ENCODE measurements at places on chromosomes 5 and 9. TPM values are rescaled to one million over a fixed set of nuclear protein-coding genes. Genes with fewer than 3 reads are reported as not detected.

Gene BOD1
- total RNA-seq: 47.0 TPM

Gene GABRB2
- not detected for total RNA-seq

Gene SPINK13
- not detected for total RNA-seq

Gene ZDHHC12
- 5.4 TPM for total RNA-seq

Gene PCDHGB6
- 6.2 TPM for total RNA-seq

Gene IFNA21
- not detected for total RNA-seq

Gene CER1
- total RNA-seq: not detected

Gene ELP1
- 20.1 TPM for total RNA-seq

Gene PCDHA11
- not detected for total RNA-seq

Gene MELK
- total RNA-seq: 0.48 TPM

Gene GNA14
- total RNA-seq: 1.9 TPM

Gene IFNA5
- not detected for total RNA-seq

DNA sequence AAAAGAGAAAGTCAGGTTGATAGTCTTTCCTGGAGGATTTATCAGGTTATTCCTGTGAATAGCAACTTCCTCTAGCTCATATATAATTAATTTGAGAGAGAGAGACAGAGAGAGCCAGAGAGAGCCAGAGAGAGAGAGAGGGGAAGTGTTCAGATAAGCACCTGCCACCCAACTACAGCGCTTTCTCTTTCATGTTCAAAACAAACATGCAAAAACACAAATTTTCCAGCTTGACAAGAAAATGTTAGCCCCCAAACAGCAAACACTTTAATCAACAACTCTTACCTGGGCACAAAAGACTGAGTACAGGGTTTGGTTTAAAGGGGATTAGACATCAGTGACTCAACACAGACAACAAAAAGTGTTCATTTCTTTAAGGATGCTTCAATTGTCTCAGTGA, 61.7 kb upstream of the PLPP6 start:
- no peak for DNase-seq

GRCh38 chr5:144144956-144145751, 25.3 kb downstream of the YIPF5 start:
- no peak for DNase-seq

DNA sequence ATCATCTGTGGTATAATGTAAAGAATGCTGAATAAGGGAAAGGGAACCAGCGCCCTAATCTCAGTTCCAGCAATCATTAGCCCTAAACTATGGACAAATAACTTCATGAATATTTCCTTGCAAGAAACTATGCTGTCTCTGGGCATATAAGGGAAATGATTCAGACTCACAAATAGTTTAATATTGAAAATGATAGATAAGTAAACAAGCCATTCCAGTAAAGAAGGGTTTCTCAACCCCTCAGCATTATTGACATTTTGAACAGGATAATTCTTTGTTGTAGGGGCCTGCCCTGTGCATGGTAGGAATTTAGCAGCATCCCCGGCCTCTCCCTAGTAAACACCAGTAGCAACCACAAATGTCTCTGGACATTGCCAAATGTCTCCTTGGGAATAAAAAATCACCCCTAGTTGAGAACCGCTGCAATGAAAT, 23.8 kb downstream of the C5 start:
- no peak for DNase-seq

DNA sequence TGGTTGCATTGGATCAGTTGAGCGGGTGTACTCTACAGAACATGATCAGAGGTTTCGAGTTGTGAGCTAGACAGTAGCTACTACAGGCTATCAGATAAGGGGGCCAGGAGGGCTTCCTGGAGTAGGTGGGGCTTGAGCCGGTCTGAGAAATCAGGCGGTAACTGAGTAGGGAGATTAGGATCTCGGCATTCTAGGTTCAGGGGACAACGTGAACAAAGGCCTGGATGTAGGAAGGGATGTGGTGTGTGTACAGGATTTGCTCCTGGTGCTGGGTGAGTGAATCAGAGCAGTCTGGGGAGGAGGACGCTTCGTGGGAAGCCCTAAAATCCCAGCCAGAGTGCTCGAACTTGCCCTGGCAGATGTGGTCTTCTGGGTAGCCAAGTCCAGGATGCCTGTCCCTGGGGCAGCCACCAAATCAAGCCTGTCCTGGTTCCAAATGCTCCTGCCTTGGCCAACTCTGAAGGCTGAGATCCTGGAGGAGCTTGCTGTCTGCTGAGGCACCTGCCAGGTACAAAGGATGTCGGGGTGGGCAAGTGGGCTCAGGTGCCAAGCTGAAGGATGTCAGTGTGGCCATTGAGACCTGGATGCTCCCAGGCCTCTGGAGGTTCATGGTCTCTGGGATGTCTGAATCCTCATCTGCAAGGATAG, 33.4 kb downstream of the STC2 start:
- no peak for DNase-seq

GRCh38 chr5:119708076-119708790, 78.9 kb downstream of the FAM170A start:
- no peak for DNase-seq

DNA sequence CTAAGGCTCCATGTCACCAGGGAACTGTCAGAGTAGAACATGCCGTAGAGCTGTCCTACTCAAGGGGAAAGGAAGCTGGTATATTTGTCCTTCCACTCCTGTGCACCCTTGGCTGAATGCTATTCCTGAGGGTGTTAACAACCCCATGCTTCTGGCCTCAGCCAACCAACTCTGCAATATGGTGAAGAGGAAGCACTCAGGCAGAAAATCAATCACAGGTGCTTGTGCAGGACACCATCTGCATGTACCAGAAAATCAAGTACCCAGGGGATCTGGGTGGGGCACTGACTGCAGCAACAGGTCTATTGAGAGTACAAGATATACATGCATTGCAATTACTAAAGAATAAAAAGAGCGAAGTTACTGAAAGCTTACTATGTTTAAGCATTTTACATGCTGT, 51.4 kb upstream of the NEK6 start:
- DNase-seq: no peak

DNA sequence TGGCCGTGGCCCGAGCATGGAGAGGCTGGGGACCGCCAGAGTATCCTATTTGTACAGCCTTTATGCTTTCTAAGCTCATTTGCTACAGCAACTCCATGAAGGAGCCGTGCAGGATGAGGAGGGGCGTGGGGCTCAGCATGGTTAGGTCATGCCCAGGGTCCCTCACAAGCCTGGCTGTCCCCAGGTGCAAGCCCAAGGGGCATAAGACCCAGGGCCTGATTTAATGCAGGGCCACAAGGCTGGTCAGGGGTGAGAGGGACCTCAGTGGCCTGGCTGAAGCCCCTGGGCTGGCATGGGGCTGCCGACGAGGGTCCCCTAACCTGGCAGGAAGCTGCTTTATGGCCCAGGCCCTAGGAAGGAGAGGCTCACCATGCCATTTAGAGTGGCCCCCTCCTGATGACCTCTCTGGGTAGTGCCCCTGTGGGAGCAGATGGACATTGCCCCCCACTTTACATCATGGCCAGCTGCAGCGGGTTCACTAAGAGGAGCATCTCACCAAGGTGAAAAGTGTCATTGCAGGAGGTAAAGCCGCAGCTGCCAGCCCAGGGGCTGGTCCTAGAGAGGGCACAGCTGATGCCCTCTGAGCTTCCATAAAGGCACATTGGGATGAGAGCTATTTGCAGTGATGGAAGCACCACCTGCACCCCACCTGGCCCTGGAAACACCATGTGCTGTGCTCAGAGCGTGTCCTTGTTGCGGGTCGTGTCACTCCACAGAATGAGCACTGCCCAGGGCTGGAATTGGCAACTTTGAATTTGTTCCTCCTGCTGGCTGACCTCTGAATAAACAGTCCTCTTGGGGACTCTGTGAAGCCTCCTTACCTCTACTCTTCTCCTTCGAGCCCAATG, 58.9 kb downstream of the ZNF618 start:
- no peak for DNase-seq

DNA sequence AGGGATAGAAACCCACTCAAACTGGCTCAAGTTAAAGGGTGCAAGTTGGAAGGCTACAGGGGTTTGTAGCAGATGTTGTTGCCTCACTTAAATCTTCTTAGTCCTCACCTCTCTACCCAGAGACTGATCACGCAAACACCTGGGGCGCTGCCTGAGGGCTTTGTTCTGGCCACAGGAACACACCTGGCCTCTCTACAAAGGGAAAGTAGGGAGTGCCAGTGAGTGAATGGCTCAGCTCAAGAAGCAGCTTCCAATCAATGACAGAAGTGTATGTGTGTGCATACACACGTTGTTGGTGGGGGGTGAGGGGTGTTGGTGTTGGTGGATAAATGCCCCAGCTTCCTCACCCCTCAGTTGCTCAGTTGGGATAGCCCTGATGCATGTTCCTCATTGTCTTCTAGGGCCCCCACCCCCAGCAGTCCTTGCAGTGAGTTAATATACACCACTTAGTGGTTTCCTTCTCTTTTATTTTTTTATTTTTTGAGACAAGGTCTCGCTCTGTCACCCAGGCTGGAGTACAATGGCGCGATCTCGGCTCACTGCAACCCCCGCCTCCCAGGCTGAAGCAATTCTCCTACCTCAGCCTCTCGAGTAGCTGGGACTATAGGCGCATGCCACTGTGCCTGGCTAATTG, 30.6 kb upstream of the CTNNA1 start:
- no peak for DNase-seq

DNA sequence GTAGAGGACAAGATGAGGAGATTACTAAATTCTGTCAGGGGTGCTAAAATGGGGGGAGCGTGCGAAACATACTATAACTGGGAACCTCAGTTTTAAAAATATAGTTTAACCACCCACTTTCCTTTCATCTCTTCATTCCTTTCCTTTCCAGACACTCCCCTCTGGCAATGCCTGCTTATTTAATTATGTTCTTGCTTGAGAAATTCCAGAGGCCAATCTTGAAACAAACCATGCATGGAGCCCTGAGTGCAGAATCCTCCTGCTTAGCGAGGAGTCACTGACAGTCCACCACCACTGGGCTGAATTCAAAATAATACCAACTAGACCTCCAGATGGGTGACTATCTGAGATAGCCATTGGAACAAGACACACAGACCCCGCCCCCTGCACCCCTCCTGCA, 29.7 kb upstream of the C9orf72 start:
- no peak for DNase-seq

- DNase-seq: peak; percentile 60
Observed at GRCh38 chr9:128310461-128310860, 11.8 kb downstream of the TRUB2 start.

DNA sequence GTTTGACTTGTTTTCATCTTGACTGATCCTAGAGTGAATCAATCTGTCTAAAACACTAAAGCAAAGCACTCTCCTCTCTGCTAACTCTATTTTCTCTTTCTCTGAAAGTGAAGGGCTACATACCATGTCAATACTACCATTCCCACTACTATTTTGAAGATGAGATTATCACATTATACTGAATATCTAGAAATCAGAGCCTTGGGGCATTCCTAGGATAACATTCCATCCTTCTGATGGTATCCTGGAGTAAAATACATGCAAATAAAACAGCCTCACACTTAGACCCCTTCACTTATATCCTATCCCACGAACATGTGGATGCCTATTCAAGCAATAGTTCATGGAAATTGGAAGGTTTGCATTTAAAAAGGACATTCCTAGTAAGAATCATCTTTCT, 309.3 kb upstream of the ACTBL2 start:
- DNase-seq: no peak

GRCh38 chr5:54545796-54546195, 28.2 kb downstream of the SNX18 start:
- DNase-seq: no peak

- no peak for DNase-seq
Observed at GRCh38 chr5:174412374-174412773, 312.0 kb upstream of the MSX2 start.

DNA sequence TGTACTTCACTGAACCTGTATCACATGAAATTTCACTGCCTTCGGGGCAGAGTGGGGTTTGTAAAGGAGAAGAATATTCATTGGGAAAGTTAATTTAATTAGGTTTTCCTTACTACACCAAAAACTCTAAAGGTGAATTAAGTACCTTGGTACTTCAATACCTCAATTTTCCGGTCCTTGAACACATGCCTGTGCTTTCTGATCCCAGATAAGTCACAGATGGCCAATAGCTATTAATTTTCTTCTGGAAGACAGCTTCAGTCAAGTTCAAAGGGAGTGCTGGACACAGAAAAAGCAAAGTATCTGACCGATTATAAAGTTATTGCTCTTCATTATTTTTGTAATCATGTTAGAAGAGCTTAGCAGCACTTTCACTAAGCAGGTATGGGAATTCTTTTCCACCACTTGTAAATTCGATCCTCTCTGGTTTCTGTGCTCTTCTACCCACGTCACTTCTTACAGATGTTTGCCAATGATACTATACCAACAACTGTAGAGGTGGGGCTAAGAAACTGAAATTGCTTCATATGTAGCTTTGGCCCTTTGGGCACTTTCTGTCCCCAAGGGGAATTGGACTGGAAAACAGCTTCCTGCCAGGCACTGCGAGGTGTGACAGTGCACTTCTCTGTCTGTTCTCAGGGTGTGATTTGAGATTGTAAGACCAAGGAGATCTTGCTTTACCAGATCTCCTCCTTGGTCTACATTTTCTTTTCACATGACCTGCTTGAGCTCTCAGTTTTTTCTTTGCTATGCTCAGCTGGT, 164.0 kb downstream of the CCDC192 start:
- DNase-seq: no peak

DNA sequence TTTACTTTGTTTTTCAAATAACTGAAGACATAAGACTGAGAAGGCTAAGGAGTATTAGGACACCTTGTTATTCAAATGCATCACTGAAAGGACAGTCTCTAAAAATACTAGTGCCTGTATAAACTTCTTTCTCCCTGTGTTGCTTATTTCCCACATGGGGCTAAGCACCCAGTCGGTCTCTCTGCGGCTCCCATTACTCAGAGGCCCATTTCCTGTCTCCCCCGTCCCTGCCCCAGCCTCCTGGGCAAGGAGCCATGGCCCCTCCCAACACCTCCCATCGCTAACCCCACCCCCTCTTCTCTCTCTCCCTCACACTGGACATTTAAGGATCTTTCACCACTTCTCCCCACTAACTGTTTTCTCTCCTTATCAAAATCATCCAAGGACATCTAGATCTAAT, 81.9 kb downstream of the EBF1 start:
- peak; percentile 74 for DNase-seq

DNA sequence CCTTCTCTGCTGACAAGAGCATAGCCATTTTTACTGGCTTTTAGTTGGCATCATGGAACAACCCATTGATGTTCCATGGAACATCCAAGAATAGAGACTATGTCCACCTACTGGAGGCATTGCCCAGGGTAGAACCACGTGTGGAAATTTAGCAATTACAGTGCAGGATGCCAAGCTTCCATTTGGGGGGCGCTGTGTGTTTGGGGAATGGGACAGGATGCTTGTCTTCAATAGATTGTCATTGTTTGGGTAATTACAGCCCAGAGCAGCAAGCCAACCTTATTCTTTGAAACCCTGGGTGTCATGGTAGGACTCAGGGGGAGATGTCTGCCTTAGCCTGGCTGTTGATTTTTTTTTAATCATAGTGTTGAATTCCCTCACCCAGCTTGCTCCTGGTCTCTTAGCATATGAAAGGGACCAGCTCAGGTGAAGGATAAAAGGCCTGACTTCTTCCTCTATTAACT, 171.1 kb downstream of the DOCK2 start:
- no peak for DNase-seq

DNA sequence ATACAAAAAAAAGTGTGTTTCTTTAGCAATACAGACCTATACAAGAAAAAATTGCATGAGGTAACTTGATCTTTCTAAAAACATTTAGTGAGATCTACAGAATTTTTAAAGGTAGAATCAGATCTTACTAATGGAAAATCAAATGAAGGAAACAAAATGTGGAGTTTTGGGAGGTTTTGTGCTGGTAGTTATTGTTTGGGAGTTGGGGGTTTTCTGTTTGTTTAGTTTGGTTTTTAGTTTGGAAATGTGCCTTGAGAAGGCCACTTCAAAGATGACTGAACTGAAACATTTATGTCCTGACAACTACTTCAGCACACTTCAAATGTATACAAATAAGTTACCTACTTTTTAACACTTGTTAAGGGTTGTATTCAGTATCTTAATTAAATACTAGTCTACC, 280.1 kb downstream of the NR2F1-AS1 start:
- no peak for DNase-seq

GRCh38 chr9:37954581-37954981, 50.7 kb upstream of the SLC25A51 start:
- DNase-seq: no peak
